T-cell (primary cell): ENCODE measurements at places on chromosomes 1 and 21. TPM values are rescaled to one million over a fixed set of nuclear protein-coding genes. Genes with fewer than 3 reads are reported as not detected.

The CFHR3 gene
- not detected for total RNA-seq

The EXTL1 gene
- not detected for total RNA-seq

The OVAAL gene
- total RNA-seq = not detected

The ZMYND12 gene
- 0.26 TPM for total RNA-seq

The DENND1B gene
- 23.4 TPM for total RNA-seq

DNA sequence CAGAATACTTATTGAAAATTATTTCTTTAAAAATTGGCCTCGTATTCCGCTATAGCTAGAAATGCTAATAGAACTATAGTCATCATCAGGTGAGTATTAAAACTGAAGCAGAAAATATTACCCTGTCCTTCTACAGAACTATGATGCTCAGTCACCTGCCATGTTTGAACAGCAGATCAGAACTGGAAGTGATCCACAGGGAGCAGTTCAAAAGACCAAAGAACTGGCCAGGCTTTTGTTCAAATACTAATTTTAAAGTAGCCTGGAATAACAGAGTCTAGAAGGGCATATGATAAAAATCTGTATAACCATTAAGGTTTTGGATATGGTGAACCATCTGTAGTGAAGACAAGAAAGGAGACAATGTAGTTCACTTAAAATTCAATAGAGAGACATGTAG, 94.4 kb downstream of the GPR161 start:
- no peak overlapping the region for H3K4me3 ChIP-seq
- no peaks in the 10 kb centered on the region for H3K4me1 ChIP-seq
- peaks cover 3% of the 10 kb centered on the region for H3K36me3 ChIP-seq
- H3K27ac ChIP-seq = no peak overlapping the region
- no peaks in the 10 kb centered on the region for H3K27me3 ChIP-seq

DNA sequence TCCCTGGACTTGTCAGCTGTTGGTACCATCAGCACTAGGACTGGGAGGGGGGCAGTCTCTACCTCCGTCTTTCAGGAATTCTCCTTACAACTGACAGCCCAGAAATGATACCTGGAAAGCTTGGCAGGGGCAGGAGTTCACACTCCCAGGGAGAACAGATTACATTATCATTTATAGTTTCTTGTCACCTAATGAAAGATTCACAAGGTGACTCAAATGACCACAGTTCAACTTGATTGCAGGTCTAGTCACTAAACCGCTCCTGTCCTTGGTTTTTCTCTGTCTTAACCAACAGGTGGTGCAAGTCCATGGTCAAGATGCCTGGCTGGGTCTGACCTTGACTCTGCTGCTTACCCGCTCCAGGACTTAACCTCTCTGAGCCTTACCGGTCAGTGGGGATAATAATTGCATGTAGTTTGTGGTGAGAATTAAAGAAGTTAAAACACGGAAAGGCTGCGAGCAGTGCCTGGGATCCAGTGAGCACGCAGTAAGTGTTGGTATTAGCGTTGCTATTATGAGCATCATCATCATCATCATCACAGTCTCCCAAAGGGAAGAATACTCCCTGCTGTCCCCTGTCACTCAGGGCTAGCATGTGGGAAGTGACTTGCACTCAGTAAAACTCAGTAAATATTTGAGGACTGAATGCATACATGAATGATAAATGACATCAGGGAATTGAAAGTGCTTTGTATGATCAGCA, 125.3 kb upstream of the CD34 start:
- H3K27ac ChIP-seq = no peak overlapping the region
- no peaks in the 10 kb centered on the region for H3K4me1 ChIP-seq
- no peaks in the 10 kb centered on the region for H3K36me3 ChIP-seq
- no peak for DNase-seq
- no peak overlapping the region for H3K4me3 ChIP-seq

GRCh38 chr1:82161700-82162141, 361.0 kb downstream of the ADGRL2 start:
- H3K27ac ChIP-seq = no peak overlapping the region
- H3K27me3 ChIP-seq = no peaks in the 10 kb centered on the region
- no peak overlapping the region for H3K4me3 ChIP-seq
- DNase-seq = no peak

DNA sequence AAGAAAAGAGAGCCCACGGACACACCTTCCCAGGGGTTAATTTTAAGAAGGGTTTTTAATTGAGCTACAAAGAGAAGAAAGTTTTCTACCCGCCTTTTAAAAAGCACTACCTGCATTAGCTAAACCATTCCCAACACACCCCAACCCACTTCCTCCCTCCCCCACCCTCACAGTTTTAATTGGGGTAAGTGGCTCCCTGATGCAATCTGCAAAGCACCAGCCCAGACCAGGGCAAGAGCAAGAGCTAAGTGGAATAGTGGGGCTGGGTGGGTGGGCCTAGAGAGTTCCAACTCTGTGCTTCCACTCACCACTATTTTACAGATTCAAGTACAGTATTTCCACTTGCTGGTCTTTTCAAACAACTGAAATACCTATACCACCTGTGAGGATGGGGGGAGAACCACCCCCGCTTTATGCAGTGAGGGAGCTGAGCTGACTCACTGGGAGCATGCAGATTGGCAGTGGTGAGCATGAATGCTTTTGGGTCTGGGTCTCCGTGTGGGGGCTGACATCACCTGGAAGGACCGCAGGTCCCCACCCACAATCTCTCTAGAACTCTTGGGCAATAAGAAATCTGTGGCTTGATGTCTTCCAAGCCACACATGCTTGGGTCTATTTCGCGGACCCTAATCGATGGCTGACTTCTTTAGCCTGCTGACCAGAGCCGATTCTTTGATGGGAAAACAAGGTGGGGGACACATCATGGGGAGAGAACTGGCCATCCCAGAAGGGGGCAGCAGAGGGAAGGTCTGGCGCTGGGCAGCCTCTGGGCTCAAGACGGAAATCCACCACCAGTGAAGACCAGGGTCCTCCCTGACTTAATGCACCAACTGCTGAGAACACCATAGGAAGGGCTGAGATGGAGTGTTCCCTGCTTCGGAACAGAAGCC, 95.5 kb downstream of the SSBP3 start:
- no peak overlapping the region for H3K27ac ChIP-seq
- no peak overlapping the region for H3K4me3 ChIP-seq
- peaks cover 40% of the 10 kb centered on the region for H3K4me1 ChIP-seq
- no peaks in the 10 kb centered on the region for H3K27me3 ChIP-seq
- DNase-seq = no peak
- H3K36me3 ChIP-seq = peaks cover 3% of the 10 kb centered on the region

DNA sequence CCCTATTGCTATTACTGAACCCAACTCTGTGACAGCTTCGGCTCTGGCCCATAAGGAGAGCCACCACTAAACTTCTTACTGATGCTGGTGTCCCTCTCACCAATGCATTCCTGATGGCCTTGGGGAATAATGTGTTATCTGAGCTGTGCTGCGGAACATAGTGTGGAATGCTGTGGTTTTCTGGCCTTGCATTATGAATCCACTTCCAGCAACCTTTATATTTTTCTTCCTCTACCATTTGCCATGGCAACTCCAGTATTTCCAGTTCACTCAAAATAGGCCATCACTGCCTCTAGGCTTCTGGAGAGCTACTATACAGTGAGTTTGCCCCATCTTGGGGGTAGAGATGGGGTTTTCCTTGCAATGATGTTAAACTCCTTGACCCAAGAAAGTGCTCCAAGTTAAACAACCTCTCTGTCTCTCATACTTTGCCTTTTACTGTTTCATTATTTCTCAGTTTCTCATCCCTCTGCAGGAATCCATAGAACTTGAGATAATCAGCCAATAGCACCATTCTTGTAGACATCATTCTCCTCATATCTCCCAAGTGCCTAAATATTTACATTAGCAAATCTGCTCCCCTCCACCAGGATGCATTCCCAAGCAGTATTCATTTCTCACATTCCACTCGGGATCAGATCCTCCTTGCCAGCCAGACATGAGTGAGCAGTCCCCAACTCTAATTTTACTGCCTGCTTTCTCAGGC, 11.1 kb upstream of the RAVER2 start:
- no peak overlapping the region for H3K27ac ChIP-seq
- peaks cover 2% of the 10 kb centered on the region for H3K27me3 ChIP-seq
- H3K4me3 ChIP-seq = no peak overlapping the region
- DNase-seq = no peak
- no peaks in the 10 kb centered on the region for H3K36me3 ChIP-seq

GRCh38 chr1:222757646-222758268, 20.8 kb downstream of the FAM177B start:
- no peak overlapping the region for H3K4me3 ChIP-seq
- DNase-seq = no peak
- H3K27me3 ChIP-seq = no peaks in the 10 kb centered on the region
- no peaks in the 10 kb centered on the region for H3K36me3 ChIP-seq

- H3K27me3 ChIP-seq = no peaks in the 10 kb centered on the region
- no peak overlapping the region for H3K4me3 ChIP-seq
- no peak overlapping the region for H3K27ac ChIP-seq
- H3K4me1 ChIP-seq = no peaks in the 10 kb centered on the region
These were observed 834.2 kb upstream of the CXADR start for GRCh38 chr21:16678429-16679160.

- no peaks in the 10 kb centered on the region for H3K4me1 ChIP-seq
- H3K4me3 ChIP-seq = no peak overlapping the region
- H3K27ac ChIP-seq = no peak overlapping the region
- H3K27me3 ChIP-seq = no peaks in the 10 kb centered on the region
These were observed 93.0 kb upstream of the TENT5C start for GRCh38 chr1:117512728-117513321.

DNA sequence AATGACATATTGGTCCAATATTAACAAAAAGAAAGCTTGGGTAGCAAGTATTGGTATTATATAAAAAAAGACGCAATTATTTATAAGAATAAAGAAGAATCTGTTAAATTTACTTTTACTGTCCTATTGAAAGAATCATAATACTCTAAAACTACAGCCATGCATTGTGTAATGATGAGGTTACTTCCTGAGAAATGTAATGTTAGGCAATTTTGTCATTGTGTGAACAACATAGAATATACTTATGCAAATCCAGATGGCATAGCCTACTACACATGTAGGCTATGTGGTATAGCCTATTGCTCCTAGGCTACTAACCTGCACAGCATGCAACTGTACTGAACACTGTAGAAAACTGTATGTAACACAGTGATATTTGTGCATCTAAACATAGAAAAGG, 121.2 kb upstream of the PTGFR start:
- no peaks in the 10 kb centered on the region for H3K27me3 ChIP-seq
- H3K4me3 ChIP-seq = no peak overlapping the region
- no peak overlapping the region for H3K27ac ChIP-seq

DNA sequence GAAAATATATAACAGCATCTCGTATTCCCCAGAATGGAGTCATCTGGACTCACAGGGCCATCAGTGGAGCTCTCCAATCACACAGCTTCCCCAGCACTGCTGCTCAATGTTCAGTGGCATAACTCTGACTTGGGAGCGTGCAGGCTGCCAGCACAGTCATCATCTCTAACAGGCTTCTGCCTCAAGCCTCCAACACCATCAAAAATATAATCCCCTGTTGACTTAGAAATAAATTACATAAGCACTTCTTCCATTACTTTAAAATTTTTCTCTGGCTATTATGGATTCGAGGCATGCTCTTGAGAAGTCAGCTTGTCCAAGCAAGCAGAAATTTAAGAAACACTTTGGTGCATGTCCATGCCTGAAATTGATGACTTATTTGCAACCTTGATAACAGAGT, 6.2 kb downstream of the DUSP23 start:
- no peaks in the 10 kb centered on the region for H3K36me3 ChIP-seq
- no peaks in the 10 kb centered on the region for H3K4me1 ChIP-seq
- H3K4me3 ChIP-seq = no peak overlapping the region
- no peak for DNase-seq

DNA sequence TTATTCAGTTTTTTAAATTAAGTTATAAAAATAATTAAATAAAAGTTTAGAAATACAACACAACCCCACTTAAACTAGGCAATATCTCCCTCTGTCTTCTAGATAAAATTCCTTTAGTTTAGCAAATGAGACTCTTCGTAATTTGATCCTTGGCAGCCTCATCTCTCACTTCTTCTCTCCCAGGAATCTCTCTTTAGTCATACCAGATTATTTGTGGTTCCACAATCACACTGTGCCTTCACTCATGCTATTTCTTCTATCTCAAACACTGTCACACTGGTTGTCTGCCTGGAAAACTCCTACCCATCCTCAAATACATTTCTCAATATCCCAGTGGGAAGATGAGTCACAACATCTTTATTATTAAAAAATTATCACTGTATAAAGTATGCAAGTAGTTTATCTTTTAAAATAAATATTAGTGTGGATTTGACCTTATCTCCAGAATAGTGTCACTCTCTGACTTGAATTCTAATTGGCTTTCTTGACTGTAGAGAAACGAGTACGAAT, 195.5 kb downstream of the KCNH1 start:
- H3K27me3 ChIP-seq = no peaks in the 10 kb centered on the region
- H3K36me3 ChIP-seq = no peaks in the 10 kb centered on the region
- peaks cover 7% of the 10 kb centered on the region for H3K4me1 ChIP-seq

DNA sequence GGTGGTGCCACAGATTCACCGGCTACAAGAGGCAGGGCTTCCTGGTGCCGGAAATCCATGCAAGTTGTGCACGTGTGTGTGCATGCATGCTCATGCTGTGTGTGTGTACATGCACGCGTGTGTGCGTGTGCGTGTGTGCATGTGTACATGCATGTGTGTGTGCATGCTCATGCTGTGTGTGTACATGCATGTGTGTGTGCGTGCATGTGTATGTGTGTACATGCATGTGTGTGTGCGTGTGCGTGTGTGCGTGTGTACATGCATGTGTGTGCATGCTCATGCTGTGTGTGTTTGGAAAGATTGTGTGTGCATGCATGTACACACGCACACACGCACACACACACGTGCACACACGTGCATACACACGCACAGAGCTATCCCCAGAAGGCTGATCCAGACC, 48.9 kb downstream of the PRDM16 start:
- H3K4me3 ChIP-seq = no peak overlapping the region
- H3K4me1 ChIP-seq = no peaks in the 10 kb centered on the region
- peaks cover 7% of the 10 kb centered on the region for H3K27me3 ChIP-seq
- no peaks in the 10 kb centered on the region for H3K36me3 ChIP-seq
- no peak overlapping the region for H3K27ac ChIP-seq

DNA sequence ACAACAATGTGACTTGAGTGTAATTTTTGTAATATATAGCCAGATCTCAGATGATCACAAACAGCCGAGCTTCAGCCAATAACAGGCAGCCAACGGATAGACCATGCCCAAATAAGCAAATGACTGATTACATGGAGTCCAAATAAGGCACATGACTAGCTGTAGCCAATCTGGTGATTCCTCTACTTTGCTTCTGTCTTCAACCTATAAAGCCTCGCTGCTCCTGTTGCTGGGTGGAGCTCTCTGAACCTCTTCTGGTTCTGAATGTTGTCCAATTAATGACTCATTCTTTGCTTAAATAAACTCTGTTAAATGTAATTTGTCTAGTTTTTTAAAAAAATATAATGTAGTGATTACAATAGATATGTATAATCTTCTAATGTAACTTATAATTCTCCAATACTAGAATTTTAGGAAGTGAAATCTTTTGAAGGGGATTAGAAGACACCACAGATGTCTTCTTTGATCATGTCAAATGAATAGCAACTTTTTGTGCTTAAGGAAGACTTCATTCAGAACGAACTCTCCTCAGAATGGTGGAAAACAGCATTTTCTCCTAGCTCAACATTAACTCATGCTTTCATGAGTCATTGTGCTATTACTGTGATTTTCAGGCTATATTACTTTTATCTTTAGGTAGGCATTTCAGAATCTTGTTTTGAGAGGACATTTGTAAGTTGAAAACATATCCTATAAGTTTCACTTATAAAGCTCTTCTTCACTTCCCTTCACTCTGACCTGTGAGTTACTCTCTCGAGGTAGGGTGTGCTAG, 857.8 kb upstream of the B3GALT2 start:
- no peak for DNase-seq
- H3K4me1 ChIP-seq = no peaks in the 10 kb centered on the region
- no peak overlapping the region for H3K27ac ChIP-seq
- no peak overlapping the region for H3K4me3 ChIP-seq
- H3K36me3 ChIP-seq = no peaks in the 10 kb centered on the region
- no peaks in the 10 kb centered on the region for H3K27me3 ChIP-seq
